ENCODE measurements at places on chromosomes 12 and 14.

DNA sequence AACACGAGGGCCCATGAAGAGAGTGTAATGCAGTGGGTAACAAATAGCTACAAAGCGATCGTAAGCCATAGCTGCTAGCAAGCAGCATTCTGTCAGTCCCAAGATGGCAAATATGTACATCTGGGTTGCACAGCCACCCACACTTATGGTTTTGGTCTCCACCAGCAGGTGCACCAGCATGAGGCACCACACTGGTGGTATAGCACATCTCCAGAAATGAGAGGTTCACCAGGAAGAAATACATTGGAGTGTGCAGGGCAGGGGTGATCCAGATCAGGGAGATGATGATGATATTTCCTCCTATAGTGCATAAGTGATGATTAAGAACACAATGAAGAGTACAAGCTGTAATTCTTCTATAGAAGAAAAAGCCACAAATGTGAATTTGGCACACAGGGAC is 26.4 kb upstream of the OR10A7 start:
- no peak for DNase-seq

DNA sequence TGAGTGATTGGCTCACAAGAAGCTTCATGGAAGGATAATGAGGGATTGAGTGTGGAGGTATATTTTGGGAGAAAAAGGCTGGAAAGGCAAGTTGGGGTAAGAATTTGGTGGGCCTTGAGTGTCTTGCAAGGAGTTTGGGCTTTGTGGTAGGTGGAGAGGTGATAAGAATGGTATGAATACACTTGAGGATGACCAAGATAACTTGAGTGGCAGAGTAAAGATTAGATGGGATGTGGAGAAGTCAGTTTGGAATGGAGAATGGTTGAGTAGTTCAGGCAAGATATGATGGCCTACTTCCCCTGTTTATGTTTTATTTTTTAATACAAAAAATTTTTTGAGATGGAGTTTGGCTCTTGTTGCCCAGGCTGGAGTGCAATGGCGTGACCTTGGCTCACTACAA is 9.1 kb downstream of the ADCK1 start:
- no peak for DNase-seq

GRCh38 chr12:88737838-88738472 is 157.7 kb upstream of the KITLG start:
- DNase-seq = no peak

- DNase-seq = peak; percentile 86
Observed at GRCh38 chr14:64628940-64629408, 75.2 kb upstream of the PLEKHG3 start.

- no peak for DNase-seq
Observed at GRCh38 chr12:114404926-114405518, 922 bp downstream of the TBX5 start.

- no peak for DNase-seq
Observed at GRCh38 chr12:41250748-41251147, 62.6 kb downstream of the PDZRN4 start.

- DNase-seq = no peak
Observed at GRCh38 chr12:51838036-51838435, 10.5 kb downstream of the FIGNL2 start.

GRCh38 chr12:1117970-1118563 is 127.0 kb downstream of the ERC1 start:
- DNase-seq = peak; percentile 57

- no peak for DNase-seq
Observed at GRCh38 chr12:48796976-48797375, 8.1 kb upstream of the ADCY6 start.

DNA sequence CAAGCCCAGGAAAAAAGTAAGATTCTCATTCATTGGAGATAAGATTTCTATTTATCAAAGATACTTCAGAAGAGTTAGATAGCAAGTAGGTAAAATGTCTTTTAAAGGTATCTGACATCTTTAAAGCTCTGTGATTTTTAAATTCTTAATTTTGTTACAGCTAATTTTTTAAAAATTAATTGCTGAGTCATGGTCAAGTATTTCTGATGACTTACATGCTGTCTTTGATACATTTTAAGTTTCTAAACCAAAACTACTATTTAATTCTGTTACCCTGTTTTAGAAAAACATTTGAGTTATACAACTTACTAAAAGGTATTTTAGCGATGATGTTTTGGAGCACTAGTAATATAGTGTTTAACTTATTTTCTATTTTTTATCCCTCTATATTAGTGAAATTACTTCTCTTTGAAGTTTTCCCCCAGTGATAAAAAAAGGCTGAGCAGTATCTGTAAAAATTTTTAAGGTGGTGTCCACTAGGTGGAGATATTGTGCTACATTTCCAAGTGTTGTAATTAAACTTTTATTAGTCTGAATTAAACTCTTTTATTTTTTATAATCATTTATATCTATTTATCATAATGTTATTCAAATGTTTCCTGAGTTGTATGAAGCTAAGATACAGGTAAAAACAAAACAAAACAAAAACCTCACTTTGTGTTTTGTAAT is 11.5 kb downstream of the ALG10 start:
- DNase-seq = no peak

- DNase-seq = no peak
Observed at GRCh38 chr14:86091811-86092210, 561.9 kb downstream of the FLRT2 start.

DNA sequence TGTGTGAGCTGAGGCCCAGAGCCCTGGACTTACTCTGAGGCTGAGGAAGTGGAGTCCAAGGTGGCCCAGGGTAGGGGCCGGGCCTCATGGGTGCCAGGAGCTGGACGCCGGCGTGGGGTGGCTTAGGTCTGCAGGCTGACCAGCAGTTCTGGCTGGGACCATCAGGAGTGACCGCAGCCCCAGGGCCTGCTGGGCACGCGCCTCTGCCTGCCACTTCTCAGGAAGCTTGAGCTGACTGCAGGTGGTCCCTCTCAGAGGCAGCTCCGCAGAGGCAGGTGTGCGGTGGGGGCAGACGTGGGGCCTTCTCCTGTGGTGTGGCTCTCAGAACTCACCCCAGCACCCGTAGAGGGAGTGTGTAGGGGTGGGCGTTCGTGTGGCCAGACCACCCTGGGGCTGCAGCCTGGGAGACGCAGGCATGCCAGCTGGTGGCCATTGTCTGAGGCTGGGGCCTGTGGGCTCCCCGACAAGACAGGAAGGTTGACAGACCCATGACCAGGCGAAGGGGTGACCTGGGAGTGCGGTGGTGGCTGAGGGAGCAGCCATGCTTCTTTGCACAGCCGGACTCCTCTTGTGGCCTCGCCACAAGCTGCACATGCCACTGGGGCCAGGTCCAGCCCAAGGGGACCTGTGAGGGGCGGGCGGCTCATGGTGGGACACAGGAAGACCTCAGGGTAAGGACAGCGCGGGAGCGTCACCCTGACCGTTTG is 40.0 kb upstream of the TEX22 start:
- DNase-seq = no peak

GRCh38 chr12:62632411-62632918 is 165.8 kb downstream of the MON2 start:
- no peak for DNase-seq

GRCh38 chr14:31884776-31885379 is 192.2 kb upstream of the ARHGAP5 start:
- DNase-seq = peak; percentile 58

- no peak for DNase-seq
Observed at GRCh38 chr12:43653289-43653915, 101.4 kb upstream of the ADAMTS20 start.

DNA sequence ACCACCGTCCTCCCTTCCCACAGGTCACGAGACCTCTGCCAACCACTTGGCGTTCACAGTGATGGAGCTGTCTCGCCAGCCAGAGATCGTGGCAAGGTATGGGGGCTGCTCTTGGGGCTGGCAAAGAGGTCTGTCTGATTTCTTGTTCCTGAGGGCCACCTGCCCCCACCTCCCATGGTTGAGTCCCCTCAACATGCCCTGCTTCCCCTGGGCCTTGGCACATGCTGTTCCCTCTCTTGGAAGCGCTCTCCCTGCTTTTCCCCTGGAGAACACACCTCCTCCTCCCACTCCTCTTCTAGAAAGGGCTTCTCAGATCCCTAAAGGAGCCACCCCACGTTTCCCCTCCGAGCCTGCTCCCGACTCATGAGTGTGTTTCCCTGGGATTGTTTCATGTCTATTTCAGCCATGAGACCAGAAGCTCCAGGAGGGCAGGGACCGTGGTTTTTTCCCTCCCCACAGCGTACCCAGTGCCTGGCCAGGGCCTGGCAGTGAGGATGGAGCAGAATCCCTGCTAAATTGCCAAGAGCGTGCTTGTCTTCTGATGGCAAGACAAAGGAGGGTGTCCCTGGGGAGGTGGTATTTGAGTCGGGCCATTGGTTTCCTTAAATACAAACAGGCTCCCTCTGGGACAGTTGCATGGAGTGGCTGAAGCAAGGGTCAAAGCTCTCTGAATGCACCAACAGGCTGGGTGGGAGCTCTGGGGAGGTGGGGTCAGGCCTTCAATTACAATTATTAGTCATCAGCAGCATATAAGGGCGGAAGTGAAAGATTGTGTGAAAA is 34.1 kb downstream of the CYP46A1 start:
- no peak for DNase-seq

DNA sequence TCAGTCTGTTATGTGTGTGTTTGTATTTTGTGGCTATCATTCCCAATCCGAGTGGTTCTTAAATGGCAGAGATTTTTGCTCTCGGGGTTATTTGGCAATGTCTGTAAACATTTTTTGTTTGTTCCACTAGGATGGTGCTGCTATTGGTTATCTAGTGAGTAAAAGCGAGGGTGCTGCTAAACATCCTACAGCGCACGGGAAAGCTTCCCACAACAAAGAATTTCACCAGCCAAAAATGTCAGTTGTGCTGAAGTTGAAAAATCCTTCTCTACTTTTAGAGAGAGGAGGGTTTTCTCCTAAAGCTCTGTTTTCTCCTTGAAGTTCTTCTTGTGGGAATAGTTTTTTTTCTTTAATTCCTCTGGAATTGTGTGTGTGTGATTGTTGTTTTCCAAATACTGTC is 2.4 kb downstream of the EXD2 start:
- no peak for DNase-seq

- no peak for DNase-seq
Observed at GRCh38 chr14:104792945-104793702, 2.4 kb downstream of the AKT1 start.

DNA sequence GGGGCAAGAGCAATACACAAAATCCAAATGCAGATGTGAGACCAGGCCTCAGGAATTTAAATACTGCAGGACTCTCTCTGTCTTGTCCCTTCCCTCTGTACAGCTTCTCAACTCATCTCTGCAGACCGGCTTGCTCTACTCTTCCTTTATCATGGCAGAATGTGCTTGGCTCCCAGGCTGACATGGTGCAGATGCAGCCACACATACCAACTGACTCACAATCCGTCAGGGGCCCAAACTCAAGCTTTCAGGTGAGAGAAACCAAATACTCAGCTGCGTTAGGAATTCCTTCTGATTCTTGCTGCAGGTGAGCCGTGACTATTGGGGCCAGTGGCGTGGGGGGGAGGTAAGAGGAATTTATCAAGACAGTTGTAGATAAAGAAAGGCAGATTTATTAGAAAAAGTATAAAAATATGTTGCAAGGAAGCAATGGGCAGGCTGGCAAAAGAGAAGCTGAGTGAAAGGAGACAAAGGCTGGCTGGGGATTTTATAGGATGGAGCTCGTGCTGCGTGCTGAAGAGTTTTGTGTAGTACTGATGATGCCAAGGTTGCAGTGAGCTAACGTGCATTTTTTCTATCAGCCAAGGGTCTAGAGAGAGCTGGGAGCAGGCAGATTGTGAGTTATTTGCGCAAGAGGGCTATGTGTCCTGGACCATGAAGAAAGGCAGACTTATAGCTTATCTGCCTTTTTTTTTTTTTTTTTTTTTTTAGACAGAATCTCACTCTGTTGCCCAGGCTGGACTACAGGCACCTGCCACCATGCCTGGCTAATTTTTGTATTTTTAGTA is 5.0 kb upstream of the LGALS3 start:
- no peak for DNase-seq
